ENCODE measurements at places on chromosomes 2 and 18.

- DNase-seq = no peak
Observed at GRCh38 chr18:69102959-69103358, 297.7 kb upstream of the DOK6 start.

DNA sequence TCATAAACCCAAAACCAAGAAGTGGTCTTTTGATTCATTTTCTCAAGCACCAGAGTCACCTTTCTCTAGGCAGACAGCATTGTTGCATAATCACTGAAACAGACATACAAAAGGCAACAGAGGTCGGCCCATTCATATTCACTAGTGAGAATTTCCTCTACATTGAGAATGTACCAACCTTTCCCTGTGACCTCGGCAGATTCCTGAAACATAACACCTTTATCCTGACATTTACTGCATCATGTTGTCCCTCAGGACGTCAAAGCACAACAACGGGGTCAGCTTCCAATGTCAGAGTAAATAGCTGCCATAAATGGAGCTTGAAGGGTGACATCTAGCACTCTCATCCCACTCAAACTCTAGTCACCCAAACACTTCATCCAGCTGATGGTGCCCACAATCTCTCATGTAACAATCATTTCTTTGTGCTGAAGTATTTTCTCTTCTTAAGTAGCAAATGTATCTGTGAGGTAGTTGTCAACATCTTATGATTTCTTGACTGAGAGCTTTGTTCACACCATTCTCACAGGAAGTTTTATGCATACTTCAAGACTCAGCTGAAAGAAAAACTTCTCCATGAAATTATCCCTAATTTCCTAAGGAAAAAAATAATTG is 802.6 kb upstream of the CHAC2 start:
- DNase-seq = no peak

DNA sequence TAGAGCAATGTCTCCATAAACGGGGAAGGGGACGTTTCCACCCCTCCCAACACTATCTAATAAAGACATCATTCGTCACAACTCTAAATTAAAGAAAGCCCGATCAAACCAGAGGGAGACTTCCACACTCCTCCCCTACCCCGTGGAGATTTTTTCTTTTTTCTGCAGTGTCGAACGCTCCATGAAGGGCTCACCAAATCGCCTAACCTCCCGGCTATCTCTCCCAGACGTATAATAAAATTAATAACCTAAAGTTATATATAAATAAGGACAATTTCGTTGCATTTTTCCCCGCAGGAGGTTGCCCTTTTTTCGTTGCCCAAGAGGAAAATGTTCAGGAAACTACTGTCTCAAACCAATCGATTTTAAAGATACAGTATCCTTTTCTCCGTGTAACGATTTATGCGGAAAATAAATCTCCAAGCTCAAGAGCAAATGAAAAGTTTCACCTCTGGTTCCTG is 2.4 kb downstream of the EVX2 start:
- DNase-seq = no peak

- DNase-seq = no peak
Observed at GRCh38 chr2:214378455-214379103, 32.3 kb upstream of the VWC2L start.

DNA sequence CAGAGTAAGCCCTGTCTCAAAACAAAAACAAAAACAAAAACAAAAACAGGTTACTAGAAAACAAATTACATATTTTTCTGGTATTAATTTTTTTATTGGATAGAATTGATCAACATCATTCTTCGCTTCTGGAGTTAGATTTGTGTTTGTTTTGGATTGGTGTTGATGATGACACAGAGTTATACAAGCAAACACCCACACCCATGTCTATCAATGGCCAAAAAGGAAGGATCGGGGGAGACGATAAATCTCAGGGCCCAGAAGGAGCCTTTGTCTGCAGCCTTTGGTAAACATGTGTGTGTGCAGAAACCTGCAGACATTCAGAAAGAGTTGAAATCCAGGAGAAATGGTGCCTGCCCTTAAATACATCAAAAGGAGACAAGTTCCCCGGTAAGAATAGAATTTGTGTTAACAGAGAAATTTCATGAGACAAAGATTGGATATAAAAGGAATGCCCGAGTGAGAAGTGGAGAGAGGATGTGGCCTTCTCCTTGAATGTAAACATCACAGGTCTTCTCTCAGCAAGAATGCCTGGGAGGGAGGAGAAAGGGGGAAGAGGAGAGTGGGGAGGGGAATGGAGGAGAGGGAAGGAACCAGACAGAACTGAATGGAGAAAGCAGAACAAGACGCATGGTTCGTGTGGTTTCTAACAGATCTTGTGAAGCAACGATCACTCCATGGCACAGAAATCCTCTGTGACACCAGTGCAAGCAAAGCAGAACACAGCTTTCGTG is 40.4 kb upstream of the TMEM178A start:
- DNase-seq = no peak

DNA sequence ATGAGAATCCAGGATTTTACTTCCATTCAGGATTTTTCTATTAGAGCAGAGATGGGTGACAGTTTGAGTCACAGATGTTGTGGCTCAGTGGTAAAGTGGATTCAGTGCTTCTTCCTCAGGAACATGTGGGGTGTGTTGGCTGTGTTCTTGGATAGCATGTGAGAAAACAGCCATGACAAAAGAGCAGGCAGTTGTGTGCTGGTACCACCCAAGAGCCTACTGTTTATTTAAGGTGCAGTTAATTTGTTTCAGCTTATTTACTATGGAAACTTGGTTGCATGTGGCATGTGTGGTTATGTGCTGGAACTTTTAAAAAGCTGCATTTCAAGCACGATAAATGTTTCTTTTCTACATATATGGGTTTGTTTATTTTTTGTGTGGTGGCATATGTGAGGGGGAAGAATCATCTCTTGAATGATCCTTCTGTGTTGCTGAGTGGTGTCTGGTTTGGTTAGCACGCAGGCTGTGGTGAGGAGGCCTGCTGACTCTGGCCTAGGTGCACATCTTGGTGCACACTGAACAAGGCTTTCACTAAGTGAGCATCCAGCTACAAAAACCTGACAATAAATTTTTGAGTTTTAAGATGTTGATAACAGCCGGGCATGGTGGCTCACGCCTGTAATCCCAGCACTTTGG is 67.3 kb downstream of the SPTBN1 start:
- DNase-seq = no peak

GRCh38 chr2:63662028-63662804 is 73.5 kb downstream of the MDH1 start:
- DNase-seq = no peak

DNA sequence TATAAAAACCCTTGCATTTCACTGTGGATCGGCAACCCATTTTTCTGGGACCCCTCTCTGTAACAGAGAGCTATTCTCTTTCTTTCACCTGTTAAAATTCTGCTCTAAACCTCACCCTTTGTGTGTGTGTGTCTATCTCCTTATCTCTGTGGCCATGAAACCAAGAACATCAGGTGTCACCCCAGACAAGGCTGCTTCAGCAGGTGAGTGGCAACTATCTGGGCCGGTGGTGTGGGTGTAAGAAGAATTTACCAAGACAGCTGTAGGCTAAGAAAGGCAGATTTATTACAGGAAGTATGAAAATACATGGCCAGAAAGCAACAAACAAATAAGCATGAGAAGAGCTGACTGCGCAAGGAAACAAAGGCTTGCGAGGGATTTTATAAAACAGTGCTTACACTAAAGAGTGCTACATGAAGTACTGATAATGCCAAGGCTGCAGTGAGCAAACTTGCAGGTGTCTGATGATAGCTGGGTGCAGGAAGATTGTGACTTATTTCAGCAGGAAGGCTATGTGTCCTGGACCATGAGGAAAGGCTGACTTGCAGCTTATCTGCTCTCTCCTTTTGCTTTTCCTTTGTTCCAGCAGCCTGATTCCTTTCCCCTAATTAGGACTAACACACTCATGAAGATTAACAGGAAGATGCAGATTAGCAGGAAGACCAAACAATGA is 421.1 kb downstream of the PTH2R start:
- DNase-seq = no peak

DNA sequence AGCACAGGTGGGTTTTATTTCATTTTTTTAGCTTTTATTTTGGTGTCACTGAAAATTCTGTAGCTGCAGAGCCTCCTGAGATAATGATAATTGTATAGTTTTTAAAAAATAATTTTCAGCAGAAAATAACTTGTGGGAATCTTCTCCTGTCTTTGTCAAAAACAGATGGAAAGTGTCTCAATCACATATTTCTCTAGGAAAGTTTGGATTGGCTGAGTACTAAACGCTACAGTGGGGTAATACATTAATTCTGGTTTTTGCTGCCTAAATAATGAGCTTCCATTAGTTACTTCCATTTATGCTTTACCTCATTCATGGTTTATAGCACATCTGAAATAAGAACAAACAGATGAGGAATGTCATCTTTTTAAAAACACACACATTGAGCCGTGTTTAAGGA is 2.2 kb downstream of the TWIST2 start:
- no peak for DNase-seq

DNA sequence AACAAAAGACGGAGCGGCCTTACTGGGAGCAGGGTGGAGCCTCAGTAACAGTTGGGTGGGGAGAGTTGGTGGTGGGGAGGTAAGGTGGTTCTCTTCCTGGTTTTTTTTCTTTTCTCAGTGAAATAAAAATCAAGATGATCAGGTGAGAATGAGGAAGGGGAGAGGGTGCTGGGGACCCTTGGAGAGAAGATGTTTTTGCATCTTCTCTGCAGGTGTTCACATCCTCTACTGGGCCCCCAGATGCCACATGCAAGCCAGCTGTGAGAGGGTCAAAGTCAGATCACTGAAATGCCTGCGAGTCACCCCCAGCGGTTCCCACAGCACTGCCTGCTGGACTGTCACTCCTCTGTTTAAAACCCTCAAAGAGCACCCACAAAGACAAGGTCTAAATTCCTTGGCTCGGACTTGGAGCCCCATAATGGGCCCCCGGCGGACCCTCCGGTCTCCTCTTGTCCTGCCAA is 69.8 kb upstream of the FHL2 start:
- DNase-seq = no peak

GRCh38 chr2:126950504-126950903 is 51.8 kb downstream of the TEX51 start:
- DNase-seq = no peak

DNA sequence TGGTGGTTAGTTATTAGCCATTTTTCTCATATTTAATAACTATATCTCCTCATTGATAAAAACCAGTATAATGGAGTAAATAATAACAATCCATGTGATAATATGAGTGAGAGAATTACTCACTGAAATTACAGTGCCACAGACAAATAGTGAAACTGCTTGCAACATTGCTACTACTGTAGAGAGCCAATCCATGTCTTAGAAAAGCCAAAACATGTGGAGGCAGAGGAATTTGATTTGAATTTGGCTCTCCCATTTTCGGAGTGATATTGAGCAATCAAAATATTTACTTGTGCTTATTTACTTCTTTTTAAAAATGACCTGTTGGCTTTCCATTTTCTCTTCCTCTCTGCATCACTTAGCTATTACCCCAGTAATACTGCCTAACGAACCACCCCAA is 288.3 kb upstream of the TCF4 start:
- DNase-seq = no peak

GRCh38 chr2:223774193-223774592 is 63.2 kb downstream of the AP1S3 start:
- no peak for DNase-seq

GRCh38 chr2:224764565-224765236 is 48.5 kb upstream of the CCDC195 start:
- no peak for DNase-seq

- DNase-seq = no peak
Observed at GRCh38 chr2:176172895-176173566, 15.4 kb upstream of the HOXD1 start.

GRCh38 chr18:65227970-65228369 is 522.8 kb upstream of the CDH7 start:
- no peak for DNase-seq

DNA sequence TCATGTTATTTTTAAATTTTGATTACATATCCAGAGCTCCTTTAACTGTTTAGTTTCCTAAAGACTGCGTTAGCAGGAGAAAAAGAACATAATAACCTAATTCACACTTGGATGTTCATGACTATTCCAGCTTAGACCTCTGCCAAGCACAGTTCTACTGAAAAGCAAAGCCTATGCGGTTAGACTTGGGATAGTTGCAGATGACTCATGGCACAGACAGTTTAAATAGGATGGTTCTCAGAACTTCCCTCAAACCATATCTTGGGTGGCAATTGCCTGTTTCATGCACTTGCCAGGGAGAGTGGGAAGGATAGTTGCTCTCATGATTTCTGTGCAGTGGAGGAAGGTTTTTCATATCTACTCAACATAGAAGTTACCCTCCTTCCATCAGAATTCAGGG is 149.7 kb upstream of the KLHL29 start:
- no peak for DNase-seq

DNA sequence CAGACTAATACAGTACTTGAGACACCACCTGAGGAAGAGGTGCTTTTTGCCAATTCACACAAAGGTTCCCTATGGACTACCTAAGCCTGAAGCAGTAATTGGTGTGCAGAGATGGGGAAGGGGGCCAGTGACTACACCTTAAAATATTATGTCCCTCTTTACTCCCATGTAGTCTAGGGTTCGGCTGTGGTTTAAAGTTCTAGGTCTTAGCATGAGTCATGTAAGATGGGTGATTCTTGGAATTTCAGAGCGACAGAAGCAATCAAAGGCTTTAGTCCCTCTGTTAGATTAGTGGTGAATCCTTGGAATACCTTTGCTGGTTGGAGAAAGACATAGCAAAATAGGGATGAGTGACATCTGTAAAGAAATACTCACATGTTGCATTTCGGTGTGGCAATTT is 14.3 kb upstream of the CCDC85A start:
- DNase-seq = no peak

DNA sequence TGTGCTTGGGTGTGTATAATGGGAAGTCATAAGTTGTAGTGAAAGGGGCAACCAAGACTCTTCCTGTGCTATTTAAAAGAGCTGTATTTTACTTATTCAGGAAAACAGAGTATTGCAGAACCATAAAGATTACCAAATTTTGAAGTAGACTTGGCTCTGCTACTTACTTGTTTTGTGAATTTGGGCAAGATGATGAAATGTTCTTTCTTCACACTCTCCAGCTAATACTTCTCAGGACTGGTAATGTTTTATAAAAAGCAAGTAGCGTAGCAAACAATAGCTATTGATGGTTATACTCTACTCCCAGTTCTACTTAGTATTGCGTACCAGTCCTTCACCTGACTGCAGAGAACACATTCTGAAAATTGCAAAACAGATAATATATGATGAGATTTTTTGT is 374.1 kb downstream of the ARHGAP15 start:
- DNase-seq = no peak

- no peak for DNase-seq
Observed at GRCh38 chr2:146978577-146979555, 866.0 kb upstream of the ACVR2A start.

- no peak for DNase-seq
Observed at GRCh38 chr2:40321822-40322221, 130.1 kb downstream of the SLC8A1 start.

DNA sequence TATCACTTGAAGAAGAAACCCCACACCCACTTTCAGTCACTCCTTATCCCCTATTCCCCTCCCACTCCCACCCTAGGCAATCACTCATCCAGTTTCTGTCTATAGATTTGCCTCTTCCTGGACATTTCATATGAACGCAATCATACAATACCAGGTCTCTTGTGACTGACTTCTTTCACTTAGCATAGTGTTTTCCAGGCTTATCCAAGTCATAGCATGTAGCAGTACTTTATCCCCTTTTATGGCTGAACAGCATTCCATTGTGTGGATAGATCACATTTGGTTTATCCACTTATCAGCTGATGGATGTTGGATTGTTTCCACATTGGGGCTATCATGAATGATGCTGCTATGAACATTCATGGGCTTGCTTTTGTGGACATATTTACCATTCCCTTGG is 6.6 kb downstream of the CFAP221 start:
- no peak for DNase-seq

GRCh38 chr2:142843731-142844130 is 33.7 kb upstream of the KYNU start:
- no peak for DNase-seq

Data from activated T-cell treated with anti-CD3 and anti-CD28 coated beads, Interleukin-2, amount 50 U/mL, for 24 hours (primary cell).